Activated T-helper 1 cell treated with anti-CD3 and anti-CD28 coated beads, Interleukin-2, amount 50 U/mL, for 16 hours (primary cell): ENCODE measurements at places on chromosomes 11 and 22.

DNA sequence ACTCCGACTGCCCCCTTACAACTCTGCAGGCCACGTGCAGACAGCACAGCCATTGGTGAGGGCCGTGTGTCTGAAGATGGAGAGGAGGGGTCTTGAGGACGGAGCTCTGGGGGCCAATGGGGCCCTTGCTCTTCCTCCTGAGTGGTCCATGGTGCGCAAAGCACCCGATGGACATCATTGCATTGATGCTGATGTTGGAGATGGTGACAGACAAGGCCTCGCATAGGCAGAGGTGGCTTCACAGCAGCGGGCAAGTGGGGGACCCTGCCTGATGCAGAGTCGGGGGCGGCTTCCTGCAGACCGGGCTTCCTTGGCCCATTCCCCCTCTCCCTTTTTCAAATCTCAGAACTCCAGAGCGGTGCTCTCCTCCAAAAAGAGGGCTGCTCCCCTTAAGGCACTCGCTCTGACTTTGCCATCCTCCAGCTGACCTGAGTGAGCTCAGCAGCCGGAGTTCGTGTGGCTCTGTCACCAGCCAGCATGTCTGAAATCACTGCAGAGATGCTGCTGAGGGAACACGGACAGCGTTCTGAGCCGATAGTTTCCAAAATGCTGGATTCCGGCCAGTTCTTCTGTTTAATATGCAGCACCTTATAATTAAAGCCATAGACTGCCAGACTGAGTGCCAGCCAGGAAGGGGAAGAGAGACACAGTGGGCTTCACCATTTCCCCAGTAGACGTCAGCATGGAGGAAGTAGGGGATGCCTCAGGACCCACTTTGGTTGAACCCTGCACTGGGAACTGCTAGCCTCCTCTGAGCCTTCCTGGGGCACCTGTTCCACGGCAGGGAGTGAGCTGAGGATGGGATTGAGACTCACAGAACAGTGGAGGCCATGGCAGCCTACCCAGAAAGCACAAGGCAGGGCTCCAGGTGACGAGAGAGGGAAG, 278.2 kb downstream of the BRD1 start:
- DNase-seq = no peak

DNA sequence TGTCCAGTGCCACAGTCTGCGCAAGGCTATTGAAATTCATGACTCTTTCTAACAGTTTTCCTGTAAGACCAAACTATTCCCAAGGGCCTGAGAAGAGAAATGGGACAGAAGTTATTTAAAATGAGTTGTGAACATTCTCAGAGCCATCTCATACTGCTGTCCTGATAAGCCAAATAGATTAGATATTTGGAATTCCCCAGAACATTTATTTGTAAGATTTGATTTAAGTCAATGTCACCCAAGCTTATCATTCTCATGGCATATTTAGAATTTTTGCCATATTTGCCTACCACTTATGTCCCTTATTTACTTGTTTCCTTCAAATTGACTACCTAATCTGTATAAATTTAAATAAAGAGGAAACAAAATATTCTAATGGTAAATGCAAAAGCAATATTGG, 82.4 kb downstream of the NAV2 start:
- DNase-seq = no peak

DNA sequence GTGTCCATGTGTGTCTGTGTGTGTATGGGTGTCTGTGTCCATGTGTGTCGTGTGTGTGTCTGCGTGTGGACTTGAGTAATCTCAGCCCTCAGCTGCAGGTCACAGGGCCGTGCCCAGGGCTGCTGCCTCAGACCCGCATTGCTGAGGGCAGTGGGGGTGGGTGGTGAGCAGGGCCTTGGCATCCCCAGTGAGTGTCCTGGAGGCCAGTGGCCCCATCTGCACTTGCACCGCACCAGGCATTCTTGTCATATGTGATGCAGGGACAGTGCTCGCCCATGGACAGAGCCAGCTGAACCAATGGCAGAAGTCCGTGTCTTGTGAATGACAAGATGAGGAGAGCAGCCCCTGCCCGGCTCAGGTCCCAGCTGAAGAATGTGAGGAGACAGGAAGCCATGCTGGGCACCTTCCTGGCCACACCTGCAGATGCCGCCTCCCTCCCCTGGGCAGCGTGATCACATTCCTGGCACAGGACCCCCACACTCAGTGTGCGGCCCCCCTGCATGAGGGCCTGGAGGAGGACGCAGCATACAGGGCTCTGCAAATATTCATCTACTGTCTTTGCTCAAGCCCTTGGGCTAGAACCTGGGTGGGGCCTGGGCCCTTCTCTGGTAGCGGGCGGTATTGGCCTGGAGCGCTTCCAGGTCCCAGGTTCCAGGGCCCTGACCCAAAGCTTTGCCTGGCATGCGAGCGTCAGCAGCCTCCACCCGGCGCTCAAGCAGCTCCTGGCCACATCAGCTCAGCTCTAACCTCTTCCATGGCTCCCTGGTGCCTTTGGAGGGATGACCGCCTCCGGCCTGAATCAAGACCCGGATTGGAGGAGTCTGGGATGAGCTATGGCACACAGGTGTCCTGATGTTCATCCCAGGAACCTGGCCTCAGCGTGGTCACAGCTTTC, 3.9 kb downstream of the ALDH3B2 start:
- no peak for DNase-seq

GRCh38 chr11:33588056-33588455, 112.6 kb downstream of the C11orf91 start:
- no peak for DNase-seq

DNA sequence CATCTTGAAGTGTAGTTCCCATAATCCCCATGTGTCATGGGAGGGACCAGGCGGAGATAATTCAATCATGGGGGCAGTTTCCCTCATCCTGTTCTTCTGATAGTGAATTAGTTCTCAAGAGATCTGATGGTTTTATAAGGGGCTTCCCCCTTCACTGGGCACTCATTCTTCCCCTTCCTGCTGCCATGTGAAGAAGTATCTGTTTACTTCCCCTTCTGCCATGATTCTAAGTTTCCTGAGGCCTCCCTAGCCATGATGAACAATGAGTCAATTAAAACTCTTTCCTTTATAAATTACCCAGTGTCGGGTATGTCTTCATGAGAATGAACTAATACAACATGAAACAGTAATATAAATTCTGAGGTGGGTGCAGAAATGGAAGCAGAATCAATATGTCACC, 12.1 kb upstream of the SPTBN2 start:
- DNase-seq = no peak

DNA sequence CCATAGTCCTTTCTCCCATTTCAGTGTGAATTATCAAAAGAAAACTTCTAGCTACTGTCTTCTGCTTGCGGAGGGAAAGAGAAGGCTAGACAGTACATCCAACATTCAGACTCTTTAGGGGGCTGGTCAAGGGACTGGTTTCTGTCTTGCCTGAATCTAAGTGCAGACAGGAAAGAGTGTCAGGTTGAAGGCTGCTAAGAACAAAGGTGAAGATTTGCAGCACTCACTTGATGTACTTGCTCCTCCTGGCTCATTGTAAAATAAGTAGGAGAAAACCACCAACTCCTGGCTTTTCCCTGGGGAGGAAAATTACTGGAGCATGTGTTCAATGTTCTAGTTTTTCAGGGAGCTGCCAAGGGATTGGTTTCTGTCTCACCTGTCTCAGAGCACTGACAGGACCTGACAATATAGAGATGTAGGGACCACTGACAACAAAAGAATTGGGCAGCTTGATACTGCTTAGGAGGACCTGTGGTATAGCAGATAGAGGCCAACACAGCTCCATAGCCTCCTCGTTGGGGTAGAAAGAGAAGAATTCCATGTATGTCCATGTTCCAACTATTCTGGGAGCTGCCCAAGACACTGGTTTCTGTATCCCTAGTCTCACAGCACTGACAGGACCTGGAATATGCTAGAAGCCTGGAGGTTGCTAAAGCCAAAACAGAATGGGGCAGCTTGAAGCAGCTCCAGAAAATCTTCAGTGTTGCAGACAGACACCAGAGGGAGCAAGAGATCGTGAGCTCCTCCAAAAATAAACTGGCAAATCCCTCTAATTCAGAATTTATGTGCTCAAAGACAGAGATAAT, 39.7 kb upstream of the MMP12 start:
- no peak for DNase-seq

GRCh38 chr22:30444632-30445437, 19.3 kb downstream of the MTFP1 start:
- DNase-seq = no peak

DNA sequence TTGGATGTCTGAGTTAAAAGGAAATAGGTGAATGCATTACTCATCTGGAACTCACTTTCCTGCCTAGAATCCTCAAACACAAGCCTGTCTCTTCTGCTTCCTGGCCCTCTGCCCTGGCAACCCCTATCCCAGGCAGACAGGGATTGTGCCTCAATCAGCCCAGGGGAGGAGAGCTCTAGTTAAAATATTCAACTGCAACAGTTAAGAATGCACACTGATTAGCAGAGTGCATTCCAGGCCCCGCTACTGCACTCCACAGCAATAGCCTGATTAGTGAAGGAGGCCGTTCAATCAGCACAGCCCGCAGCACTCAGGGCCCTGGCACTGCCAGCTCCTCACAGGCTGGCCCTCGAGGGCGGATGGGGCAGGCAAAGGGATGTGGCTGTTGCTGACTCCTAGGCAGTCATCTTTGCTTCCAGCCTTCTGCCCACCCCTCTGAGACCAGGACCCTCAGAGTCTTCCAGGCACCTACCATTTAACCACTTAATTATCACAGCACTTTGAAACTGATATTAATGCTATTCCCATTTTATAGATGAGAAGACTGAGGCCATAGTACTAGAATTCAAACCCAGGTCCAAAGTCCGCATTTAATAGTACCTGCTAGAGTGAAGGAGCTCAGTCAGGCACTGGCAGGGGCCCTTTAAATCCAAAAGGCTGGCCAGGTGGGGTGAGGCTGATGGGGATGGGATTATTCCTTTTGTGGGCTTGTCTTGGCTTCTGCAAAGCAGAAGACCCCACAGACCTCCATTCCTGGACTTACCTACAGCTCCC, 435.3 kb downstream of the SOX6 start:
- DNase-seq = no peak

DNA sequence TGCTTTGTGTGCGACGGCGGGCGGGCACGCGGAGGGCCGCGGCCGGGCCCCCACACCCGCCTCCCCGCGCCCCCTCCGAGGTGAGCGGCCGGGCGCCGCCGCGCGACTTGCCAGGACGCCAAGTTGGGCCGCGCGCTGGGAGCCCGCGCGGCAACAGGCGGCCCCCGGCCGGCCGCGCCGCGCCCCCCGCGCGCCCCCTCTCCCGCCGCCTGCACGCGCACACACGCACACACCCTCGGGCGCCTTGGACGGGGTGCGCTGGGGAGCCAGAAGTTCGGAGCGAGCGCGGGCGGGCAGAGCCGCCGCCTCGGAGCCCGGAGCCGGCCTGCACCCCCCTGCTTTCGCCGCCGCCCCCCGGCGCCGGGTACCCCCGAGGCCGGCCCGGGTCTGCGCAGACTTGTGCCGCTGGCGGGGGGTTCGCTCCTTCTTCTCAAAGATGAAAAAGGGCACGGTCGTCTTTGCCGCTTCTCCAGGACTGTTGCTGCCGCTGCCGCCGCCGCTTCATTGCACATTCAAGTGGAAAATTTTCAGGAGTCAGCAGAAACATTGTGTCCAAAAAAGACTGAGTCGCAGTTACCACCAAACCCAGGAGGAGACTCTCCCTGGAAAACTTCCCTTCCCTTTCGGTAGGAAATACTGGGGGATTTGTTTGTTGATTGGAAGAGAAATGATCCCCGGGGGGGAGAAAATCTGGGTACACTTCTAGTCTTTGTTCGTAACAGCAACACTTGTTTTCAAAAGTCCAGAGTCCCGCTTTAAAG, 895 bp downstream of the TEAD1 start:
- no peak for DNase-seq

DNA sequence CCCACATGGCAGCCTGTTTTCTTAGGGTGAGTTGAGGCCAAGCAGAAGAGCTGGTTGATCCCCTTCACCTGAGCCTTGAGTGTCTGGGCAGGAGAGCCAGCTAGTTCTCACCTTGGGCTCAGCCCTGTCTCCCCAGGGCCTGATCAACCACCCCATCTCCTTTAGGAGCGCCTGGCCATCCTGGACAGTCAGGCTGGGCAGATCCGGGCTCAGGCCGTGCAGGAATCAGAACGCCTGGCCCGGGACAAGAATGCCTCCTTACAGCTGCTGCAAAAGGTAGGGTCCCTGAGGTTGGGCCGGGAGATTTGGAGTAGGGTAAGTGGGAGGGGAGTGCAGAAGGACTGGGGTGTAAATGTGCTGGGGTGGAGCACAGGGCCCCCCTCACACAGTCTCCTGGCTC, 31.3 kb downstream of the PHLDB1 start:
- no peak for DNase-seq

- no peak for DNase-seq
These were observed 130.9 kb upstream of the CCDC179 start for GRCh38 chr11:22991196-22991595.

DNA sequence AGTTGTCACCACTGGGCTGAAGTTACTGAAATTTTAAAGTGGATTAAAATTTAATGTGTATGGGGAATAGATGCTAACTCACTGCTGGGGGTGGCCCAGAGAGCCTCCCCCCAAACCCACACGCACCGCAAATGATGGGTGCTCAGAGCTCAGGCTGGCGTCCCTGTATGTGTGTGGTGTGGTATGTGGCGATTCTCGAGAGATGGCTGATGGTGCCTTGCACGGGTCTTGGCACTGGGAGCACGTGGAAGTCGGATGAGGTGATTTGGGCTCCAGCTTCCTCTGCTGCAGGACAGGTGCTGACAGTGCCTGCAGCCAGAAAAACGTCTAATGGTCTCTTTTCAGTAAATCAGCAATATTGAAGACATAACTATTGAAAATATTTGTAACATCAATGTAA, 1473.3 kb downstream of the TBC1D22A start:
- no peak for DNase-seq

DNA sequence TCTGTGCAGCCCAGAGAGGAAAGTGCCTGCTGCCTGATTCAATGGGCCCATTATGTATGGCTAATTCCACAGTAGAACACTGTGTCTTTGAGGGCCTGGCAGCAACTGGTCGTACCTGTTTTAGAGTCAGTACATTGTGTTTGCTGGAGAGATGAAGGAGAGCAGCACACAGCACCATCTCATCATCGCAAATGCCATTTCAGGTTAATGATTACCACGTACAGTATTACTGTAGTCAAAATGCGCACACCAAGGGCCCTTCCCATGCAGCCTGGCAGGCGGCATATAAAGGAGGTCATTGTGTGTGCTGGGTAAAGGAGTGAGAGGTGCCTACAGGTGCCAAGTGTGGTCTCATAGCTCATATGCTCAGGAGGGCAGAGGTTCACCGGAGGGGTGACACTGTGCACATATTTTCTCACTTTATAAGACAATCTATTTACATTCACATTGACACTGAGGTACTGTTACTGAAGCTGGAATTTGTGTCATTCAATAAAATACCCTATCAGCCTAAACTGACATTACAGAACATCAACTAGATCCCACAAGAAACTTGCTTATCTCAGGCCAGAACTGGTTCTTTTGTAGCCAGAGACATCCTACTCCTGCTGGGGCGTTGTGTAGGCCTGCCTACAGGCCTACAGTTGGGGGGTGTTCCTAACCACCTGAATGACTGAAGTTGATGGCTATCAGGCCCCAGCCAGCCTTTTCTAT, 90.4 kb downstream of the APIP start:
- DNase-seq = no peak
